Stimulated activated CD4-positive, alpha-beta T cell treated with anti-CD3 and anti-CD28 coated beads, Interleukin-12 subunit alpha, Interleukin-12 subunit beta, amount 100 ng/mL, for 24 hours (primary cell): ENCODE measurements at places on chromosomes 6 and 20.

GRCh38 chr6:125945378-125946141 is 11.0 kb upstream of the HINT3 start:
- no peak for DNase-seq

GRCh38 chr6:4567141-4567540 is 209.1 kb upstream of the CDYL start:
- no peak for DNase-seq

DNA sequence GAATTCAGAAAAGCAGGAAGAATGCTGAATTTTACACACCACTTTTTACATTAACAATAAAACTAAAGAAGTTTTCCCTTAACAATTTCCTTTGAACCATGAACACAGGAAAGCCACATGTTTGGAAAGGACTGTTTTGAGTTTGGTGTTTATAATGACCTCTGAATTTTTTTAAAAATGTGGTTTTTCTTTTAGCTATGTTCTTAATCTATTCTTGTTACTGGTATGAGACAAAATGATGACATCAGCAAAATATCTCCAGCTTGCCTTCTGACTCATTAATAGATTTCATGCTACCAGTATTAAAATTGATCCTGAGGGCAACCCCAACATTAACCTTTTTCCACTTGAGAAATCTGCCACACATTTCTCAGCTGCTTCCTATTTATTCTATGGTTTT is 217.5 kb upstream of the THEMIS start:
- DNase-seq, result no peak

DNA sequence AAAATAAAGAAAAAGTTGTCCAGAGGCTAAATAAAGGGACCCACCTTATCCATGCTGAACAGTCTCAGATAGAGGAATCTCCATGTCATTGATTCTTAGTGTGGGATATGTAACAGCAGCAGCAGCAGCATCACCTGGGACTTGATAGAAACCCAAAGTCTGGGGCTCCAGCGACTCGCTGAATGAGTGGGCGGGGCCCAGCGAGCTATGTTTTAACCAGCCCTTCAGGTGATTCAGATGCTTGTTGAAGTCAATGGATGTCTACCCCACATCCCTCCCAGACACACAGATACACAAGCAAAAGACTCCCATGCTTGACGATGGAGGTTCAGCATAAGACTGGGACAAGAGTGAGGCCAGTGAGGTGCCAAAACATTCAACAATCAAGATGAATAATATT is 298.6 kb downstream of the UBE3D start:
- no peak for DNase-seq

DNA sequence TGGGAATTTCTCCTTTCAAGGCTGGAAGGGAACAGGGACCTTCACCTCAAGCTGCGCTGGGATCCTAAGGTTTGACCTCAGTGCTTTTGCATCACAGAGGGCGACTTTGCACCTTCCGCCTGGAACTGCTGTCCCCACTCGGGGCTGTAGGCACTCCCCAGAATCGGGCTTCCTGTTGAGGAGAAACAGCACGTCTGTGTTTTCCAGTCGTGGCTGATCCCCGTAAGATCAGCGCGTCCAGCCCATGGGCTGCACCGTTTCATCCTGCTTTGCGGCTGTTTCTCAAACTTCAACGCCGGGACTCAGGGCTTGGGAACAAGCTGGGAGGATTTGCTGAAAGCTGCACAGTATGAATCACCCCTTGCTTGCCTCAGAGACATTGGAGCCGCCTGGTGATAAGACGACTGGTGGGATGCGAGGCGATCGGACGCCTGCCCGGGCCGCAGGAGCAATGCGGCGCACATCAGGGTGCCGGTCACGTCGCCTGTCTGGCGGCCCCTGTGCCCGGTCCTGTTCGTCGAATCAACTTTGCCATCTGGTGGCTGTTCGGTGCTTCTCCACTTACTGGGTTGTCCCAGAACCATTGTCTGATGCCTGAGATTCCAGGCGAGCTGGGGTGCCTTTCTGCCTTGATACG is 53.6 kb upstream of the FRMD1 start:
- no peak for DNase-seq

- no peak for DNase-seq
These were observed 5.0 kb downstream of the JAG1 start for GRCh38 chr20:10668677-10669368.

GRCh38 chr20:62655282-62656196 is 13.2 kb downstream of the SLCO4A1 start:
- no peak for DNase-seq

DNA sequence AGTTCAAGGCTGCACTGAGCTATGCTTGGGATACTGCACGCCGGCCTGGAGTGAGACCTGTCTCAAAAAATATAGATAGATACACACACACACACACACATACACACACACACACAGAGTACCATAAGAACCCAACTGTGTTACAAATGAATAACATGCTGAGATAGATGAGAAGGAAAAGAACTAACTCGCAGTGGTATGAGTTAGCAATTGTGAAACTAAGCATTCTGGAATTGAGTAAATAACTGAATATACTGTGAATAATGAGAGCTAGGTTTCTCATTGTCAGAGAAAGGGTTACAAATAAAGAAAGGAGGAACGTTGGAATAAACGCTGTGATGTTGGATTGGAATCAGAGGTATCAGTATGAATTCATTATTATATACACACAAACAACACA is 14.6 kb upstream of the FAXC start:
- DNase-seq, result no peak

DNA sequence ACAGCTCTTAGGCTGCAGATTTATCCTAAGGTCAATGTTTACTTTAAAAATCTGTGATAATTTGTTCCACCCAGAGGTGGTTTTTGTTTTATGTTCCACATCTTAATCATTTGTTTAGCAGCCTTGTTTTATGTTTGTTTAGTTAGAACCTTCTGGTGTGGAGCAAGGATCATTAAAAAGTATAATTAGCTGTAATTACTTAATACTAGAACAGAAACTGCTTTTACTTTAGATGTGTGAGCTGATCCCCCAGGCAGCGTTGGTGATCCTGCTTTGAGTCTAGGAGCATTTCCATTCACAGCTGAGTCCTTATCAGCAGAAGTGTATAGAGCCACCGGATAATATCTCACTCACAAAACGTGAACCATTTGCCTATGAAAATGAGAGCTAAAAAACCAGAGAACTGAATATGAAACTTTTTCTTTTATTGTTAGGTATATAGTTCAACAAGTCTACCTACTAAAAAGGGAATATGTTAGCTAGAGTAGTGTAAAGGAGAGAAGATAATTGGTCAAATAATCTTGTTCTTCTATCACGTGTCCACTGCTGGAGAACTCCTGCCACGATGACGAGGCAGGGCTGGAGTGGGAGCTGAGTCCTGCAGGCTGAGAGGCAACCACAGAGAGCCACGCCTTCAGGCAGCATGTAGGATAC is 78.5 kb downstream of the TRMT11 start:
- DNase-seq, result no peak

- DNase-seq, result no peak
These were observed 4.2 kb upstream of the TFAP2A start for GRCh38 chr6:10418862-10419748.

- no peak for DNase-seq
These were observed 4.0 kb downstream of the DCDC2 start for GRCh38 chr6:24353861-24354260.

DNA sequence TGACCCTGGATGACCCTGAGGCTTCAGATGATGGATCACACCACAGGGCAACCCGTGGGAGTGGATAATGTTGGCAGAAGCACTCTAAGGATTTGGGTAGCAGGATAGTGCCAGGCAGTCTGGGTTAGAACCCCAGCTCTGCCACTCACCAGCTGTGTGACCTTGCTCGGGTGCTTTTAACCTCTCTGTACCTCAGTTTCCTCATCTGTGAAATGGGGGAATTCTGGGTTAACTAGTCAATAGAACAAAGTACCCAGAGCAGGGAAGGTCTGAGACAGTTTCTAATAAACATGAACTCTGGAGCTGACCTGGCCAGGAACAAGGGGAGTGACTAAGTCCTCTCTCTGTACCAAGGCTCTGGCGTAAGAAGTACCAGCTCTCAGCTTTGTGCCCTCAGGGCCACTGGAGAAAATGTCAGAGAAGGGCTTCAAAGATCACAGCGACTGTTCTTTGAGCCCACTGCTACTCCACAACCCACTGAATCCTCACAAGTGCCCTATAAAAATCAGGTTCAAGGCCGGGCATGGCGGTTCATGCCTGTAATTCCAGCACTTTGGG is 14.7 kb upstream of the NOL4L start:
- no peak for DNase-seq

DNA sequence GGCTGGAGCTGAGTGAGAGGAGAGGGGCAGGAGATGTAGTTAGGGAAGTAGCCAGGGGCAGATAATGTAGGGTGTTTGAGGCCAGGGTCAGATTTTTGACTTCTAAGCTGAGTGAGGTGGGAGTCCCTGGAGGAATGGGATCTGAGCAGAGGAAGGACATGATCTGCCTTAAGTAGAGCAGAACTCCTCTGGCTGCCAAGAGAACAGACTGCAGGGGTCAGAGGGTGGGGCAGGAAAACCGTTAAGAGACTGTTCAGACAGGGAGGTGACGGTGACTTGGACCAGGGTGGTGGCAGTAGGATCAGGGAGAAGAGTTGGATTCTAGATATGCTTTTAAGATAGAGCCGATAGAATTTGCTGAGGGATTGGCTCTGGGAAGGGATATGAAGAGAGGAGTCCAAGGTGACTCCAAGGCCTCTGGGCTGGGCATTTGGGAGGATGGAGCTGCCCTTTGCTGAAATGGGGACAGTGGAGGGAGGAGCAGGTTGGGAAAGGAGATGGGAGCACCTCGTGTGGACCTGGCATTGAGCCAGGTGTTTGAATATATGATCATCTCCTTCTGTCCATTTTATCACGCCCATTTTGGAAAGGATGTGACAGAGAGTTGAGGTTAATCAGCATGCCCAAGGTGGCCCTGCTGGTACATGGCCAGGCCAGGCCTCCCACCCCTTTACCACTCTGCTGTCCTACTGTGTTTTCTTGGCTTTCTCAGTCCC is 18.8 kb downstream of the EYA2 start:
- no peak for DNase-seq

DNA sequence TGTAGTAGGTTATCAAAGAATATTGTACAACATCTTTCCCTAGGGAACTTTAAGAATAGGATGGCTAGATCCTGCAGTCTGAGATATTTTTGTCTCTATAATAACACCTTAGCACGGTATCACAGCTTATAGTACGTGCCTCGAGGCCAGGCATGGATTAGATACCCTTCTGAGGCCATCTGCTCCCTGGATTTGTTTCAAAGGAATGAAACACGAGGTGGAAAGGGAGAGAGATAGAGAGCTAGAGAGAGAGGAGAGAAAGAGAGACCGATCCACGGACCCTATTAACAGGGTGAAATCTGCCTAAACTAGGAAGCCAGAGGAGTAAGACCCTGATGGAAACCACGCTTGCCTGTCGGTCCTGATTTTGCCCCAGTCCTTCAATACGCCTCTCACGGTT is 92.5 kb downstream of the CD83 start:
- DNase-seq, result no peak

GRCh38 chr6:51487937-51488336 is 599.5 kb downstream of the PKHD1 start:
- no peak for DNase-seq

DNA sequence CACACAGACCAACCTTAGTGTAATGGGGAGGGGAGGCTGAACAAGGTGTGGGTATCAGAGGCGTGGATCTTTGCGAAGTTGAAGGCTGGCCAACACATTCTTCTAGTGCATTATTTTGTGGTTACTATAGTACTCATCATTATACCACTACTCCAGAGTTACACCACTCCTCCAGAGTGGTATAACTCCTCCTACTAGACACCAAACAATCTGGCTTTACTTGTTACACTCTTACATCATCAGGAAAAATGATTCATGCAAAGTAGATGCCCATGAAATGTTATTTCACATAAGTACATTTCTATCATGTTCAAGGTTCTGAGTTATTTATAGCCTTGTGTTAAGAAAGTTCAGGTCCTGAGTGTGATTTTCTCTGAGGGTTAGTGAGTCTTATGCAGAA is 443.1 kb upstream of the OPRM1 start:
- no peak for DNase-seq

GRCh38 chr6:150119173-150119572 is 23.7 kb upstream of the PPP1R14C start:
- no peak for DNase-seq

DNA sequence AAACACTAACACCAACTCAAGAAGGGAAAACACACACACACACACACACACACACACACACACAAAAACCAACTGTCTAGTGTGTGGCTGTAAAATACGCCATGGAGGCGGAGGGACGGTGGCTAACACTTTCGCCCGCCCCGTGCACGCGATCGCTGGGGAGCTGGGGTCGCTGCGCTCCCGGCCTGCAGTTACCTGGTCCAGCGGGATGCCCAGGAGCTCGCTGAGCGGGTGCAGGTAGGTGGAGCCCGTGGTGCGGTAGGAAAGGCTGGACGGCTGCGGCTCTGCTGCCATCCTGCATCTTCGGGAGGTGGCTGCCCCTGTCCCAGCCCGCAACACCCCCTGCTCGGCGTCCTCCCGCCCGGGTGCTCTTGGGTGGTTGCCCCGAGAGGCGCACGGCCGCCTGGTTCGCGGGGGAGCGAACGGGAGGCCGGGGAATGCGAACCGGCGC is 303 bp downstream of the MBOAT1 start:
- DNase-seq, result no peak

DNA sequence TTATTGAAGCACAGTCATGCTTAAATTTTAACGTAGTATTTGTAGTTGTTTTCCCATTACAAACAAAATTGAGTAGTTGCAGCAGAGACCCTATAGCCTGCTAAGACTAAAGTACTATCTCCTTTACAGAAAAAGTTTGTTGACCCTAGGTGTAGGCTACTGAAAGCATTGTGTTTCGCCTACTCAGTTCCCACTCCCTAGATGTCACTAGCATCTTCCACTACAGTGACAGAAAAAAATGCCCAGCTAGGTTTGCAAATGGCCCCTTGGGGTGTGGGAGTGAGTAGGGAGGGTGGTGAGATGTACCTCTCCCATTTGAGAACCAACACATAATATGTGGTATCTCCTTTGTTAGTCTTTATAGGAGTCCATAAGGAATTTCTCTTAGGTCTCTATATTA is 34.5 kb downstream of the UBR2 start:
- no peak for DNase-seq

- DNase-seq, result no peak
These were observed 554.2 kb downstream of the CDH26 start for GRCh38 chr20:60512443-60512842.

GRCh38 chr6:170224694-170225660 is 65.9 kb downstream of the DLL1 start:
- no peak for DNase-seq

- no peak for DNase-seq
These were observed 64.0 kb downstream of the SYNDIG1 start for GRCh38 chr20:24533449-24533848.

DNA sequence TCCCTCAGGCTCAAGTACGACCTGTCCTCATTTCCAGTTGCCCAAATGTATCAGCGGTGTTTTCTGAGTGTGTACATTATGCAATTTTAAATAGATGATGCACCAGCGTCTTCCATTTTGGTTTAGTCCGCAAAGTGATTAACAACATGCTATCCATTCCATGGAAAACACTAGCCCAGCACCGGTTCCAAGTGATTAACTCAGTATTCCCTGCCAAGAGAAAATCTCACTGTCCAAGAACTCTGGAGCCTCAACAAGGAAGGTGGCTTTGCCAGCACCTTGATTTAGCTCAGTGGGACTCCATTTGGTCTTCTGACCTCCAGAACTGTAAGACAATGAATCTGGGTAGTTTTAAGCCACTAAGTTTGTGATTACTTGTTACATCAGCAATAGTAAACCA is 107.2 kb downstream of the FOXC1 start:
- DNase-seq, result no peak
